ENCODE measurements at places on chromosomes 7 and 10. TPM values are rescaled to one million over a fixed set of nuclear protein-coding genes. Genes with fewer than 3 reads are reported as not detected.

The PON3 gene
- 6.2 TPM for total RNA-seq

GRCh38 chr7:90092506-90092905 lies 61.8 kb upstream of the STEAP1 start:
- no peak for DNase-seq

The WNT2 gene
- total RNA-seq: not detected

DNA sequence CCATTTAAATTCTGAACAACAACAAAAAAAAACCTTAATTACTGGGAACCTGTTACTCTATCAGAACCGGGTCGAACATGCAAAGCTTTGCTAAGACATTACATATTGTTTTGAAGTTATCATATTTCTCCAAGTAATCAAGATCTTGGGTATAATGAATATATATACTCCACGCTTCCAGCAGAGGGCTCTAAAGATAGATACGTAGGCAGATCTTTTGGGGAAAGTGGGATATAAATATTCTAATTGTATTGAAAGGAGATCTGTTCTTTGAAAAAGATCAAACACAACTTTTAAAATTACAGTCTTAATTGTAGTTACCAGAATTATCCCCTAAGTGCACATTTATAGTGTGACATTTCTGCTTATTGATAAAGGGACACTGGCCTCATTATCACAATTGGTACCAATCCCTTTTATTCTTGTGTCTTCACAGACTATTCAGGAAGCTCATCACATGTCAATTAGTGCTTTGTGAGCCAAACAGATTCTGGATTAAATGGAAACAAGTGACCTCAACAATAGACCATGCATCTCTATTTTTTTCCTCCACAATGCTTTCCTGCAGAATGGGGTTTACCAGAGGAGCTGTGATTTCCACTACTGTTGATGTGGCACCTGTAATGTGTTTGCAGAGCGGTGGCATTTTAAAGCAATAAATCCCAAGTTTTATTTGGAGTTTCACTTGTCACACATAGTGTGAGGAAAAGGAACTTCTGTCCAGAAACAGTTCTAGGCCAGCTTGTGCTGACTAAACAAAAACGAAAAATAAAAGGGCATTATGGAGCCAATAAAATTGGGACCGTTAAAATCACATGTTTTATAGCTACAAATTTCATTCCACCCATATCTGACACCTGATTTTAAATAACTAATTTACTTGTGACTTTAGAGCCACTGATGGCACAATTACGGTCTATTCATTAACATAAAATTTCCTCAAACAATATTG lies 122.4 kb downstream of the CTTNBP2 start:
- no peak for DNase-seq

The C10orf95 gene
- 0.60 TPM for total RNA-seq

DNA sequence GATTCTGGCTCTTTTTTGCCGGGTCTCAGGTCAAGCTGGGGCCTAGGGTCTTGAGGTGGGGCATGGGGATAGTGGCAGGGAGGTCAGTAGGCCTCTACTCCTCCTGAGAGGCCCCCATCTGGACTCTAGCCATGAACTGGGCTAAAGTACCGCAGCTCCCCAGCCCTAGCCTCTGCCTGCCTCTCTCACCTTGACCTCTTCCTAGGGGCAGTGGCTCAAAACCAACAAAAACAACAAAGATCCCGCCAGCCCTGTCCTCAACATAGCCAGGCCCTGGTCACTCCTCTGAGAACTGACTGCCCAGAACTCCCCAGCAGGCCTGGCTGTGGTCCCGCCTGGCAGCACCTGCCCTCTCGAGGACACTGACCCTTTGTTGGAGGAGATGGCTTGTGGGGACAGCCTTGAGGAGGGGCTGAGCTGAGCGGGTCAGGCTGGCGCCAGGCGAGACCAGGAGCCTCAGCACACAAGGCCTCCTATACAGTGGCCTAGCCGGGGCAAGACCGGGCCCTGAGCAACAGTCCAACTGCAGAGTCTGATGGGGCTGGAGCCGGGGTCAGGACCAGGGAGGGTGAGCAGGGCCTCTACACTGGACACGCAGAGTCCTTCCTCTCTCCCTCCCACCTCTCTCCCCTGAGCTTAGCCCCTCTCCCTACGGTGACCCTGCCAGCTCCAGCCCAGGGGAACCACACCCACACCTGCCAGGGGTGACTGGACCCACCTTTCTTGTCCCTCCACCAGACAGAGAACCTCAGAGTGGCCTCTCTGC lies 11.6 kb upstream of the PPIF start:
- DNase-seq: peak; percentile 65

- no peak for DNase-seq
These were observed 11.5 kb downstream of the TPK1 start for GRCh38 chr7:144824360-144824759.

DNA sequence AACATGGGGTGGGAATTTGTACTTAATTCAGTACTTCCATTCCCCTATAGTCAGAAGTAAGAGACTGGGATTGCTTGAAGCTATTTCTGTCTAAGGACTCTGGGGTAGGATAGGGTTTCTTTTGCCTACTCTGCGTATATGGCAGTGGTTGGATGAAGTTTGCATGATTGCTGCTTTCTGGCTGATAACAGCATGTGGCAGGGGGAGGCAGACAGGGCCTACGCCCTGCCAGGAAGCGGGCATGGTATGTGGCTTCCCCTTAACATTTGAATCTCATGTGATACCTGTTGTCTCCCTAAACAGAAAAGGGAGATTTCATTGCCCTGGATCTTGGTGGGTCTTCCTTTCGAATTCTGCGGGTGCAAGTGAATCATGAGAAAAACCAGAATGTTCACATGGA lies 57.1 kb downstream of the TACR2 start:
- no peak for DNase-seq

DNA sequence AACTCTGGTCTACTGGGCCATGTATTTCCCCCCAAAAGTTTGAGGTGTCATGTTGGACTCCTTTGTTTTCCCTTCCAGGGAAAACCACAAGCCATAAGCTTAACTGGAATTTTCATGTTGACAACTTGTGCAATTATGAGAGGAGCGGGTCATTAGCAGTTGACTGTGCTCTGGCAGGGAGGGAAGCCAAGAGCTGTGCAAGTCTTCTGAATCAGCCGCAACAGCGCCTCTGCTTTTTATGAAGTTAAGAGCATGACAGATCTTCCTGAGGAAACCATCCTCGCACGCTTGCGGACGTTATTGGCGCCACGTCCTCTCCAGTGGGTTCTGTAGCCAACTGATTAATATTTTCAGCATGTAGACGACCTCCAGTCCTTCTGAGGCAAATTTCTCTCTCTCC lies 148.7 kb upstream of the MKI67 start:
- DNase-seq: no peak

The UFSP1 gene
- 4.8 TPM for total RNA-seq

GRCh38 chr7:4209966-4210365 lies 472.1 kb upstream of the FOXK1 start:
- DNase-seq: no peak

DNA sequence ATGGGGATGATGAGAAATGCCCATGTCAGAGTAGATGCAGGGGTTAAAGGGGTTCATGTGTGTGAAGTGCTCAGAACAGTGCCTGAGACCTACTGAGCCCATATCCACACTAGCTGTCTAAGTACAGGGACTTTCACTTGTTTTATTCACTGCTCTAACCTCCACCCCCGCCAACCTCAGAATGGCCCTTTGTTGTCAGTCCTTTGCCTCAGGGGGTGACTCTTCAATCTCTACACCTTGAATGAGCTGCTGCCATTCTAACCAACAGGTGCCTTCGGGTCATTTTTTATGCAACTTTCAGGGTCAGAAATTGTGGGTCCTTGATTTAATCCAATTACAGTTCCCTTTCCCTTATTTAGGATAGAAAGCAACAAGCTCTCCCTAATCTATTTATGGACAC lies 26.2 kb downstream of the VSTM4 start:
- DNase-seq: no peak

The CALHM3 gene
- not detected for total RNA-seq

The CNPY1 gene
- not detected for total RNA-seq

The ARHGAP22 gene
- total RNA-seq: 4.4 TPM

GRCh38 chr10:102517553-102517952 lies 13.8 kb downstream of the SUFU start:
- DNase-seq: no peak

The FFAR4 gene
- not detected for total RNA-seq

DNA sequence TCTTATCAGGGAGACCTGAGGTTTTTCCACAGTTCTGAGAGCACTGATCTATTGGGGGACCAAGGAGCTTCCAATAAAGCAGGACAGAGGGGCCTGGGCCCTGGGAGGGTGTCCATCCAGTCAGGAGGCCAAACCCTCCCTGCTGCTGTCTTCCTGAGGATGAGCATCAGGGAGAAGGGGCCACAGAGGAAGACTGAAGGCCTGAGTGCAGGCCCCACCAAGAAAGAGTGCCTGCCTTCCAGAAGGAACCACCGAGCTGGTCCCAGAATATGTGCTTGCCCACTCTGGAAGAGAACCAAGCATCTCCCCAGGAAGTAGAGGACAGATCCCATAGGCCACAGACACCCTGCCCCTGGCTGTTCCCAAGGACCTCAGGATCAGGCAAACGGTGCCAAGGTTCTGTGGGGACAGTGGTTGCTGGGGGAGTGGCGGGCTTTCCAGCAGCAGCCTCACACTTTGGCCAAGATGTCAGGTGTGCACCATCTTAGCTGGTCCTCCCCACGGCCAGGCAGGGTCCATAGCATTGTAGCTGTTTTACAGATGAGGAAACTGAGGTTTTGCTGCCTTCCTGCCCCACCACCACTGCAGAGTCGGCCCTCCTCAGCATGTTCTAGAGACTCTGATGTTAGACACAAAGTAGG lies 199.4 kb downstream of the GRID1 start:
- peak; percentile 5 for DNase-seq

DNA sequence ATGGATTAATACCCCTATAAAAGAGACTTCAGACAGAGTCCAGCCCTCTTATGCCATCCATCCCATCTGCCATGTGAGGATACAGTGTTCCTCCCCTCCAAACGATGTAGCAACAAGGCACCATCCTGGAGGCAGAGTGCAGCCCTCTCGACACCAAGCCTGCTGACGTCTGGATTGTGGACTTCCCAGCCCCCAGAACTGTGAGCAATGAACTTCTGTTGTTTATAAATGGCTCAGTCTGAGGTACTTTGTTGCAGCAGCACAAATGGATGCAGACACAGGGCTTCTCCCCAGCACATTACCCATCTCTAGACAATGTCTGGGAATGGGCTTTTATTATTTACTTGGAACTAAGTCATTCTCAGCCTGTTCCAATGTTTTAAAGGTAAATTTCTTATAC lies 195.6 kb downstream of the WDR37 start:
- no peak for DNase-seq

GRCh38 chr7:16095171-16095950 lies 326.0 kb downstream of the CRPPA start:
- no peak for DNase-seq

The ZNF277 gene
- 18.1 TPM for total RNA-seq

The EZH2 gene
- 4.1 TPM for total RNA-seq

The ADARB2 gene
- not detected for total RNA-seq

The LBX1 gene
- total RNA-seq: not detected

- peak; percentile 86 for DNase-seq
These were observed at the start of gene AP3M1 for GRCh38 chr10:74150204-74150989. Gene AP3M1, minus strand, starts transcription at chr10:74150828. Its CDS starts 12,449 bp downstream, at chr10:74138379.

GRCh38 chr7:49638166-49638565 lies 135.3 kb upstream of the VWC2 start:
- DNase-seq: no peak

GRCh38 chr7:137657476-137658189 lies 189.1 kb downstream of the DGKI start:
- no peak for DNase-seq

The LRMDA gene
- 28.3 TPM for total RNA-seq

The GRK5 gene
- total RNA-seq: 27.7 TPM
